ENCODE measurements at places on chromosomes 12 and 14.

DNA sequence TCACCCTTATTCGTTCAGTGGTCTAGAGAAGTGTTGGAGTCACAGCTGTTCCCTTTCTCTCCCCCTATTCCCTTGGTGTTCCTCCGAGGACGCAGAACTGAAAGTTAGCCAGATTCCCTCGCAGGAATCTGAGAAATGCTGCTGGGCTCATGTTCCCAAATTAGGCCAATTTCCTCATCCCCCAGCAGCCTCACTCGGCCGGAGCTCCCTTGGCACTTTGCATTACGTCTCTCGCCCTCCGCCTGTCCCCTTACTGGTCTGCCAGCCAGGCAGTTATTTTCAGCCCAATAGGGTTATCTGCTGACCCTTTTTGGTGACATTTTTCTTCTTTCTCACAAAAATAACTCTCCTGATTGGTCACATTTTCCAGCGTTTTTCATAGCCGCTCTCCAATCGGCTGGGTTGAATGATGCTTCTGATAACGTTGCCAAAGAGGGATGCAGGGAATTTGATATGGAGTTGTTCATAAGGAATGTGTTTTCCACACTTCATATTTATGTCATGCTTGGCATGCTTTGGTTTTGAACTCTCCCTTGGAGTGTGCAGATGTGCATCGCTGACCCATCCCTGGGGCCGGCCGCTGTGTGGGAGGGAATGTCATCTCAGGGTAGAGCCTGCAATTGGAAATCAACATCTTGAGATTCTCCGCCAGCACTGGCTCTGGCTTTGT is 9.9 kb downstream of the IFT43 start:
- DNase-seq: no peak

DNA sequence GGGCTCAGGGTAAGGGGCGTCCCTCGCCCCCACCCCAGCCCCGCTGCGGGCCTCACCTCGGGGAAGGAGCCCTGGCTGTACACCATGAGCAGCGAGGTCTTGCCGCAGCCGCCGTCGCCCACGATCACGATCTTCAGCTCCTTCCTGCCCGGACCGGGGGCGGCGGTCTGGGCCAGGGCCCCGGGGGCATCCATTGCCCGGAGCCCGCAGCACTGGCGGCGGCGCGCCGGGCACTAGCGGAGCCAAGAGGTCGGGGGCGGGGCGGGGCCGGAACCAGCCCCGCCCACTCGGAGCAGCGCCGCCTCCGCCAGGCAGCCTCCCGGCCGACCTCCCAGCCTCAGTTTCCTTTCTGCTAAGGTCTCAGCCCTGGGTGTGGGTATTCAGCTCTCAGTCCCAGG is at the start of gene RHOF:
TSS of gene RHOF (minus strand) at position 249 of the 398 bp plus-strand sequence. CDS start at position 194, 55 bp downstream.
- DNase-seq: no peak

GRCh38 chr12:66684222-66684621 is 5.3 kb upstream of the GRIP1 start:
- no peak for DNase-seq

DNA sequence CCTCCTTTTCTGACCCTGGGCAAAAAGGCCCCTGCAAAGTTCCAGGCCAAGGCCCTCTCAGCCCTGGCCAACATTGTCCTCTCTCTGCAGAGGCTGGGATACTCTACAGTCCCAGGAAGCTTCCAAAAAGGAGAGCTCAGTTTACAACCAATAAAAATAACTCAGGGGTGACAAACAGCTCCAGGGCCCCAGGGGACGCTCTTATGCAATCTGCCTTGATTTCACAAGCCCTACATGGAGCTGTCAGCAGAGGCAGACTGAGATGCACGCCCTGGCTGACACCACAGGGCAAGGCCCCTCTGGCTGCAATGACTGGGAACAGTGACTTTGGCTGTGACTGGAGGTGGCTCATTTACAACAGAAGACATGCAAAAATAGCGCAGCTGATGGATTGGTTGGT is 129.0 kb upstream of the MED13L start:
- DNase-seq: peak; percentile 29

- no peak for DNase-seq
These were observed 103.0 kb downstream of the PUS7L start for GRCh38 chr12:43655586-43655985.

DNA sequence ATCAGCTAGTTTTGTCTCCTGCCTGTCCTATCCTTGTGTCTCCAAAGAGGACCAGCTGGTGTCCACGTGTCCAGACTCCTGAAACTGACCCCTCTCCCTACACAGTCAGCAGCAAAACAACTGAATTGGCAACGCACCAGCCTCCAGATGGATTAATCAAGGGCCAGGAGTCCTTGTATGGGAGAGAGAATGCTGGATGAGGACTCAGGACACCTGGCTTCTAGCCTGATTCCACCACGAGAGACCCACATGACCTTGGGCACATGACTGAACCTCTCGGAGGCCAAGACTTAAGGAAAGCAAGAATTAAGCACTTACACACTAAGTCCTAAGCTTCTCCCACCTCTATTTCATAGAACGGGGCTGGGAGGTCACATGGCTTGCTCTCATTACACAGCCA is 60.4 kb upstream of the CMKLR1 start:
- DNase-seq: no peak

Data from NCI-H1436 (cell line).